ENCODE measurements at places on chromosomes 6 and 20. TPM values are rescaled to one million over a fixed set of nuclear protein-coding genes. Genes with fewer than 3 reads are reported as not detected.
A peak's percentile ranks its signal among the peaks of the same experiment; 100 is the strongest.

The MBOAT1 gene
- total RNA-seq: 67.0 TPM

The MAFB gene
- 25.8 TPM for total RNA-seq

The TPBG gene
- total RNA-seq: 23.6 TPM

The CLVS2 gene
- not detected for total RNA-seq

GRCh38 chr20:24678351-24679106, 209.1 kb downstream of the SYNDIG1 start:
- no peak overlapping the region for H3K4me3 ChIP-seq
- no peaks in the 10 kb centered on the region for H3K36me3 ChIP-seq
- no peak for DNase-seq
- no peaks in the 10 kb centered on the region for H3K27me3 ChIP-seq

DNA sequence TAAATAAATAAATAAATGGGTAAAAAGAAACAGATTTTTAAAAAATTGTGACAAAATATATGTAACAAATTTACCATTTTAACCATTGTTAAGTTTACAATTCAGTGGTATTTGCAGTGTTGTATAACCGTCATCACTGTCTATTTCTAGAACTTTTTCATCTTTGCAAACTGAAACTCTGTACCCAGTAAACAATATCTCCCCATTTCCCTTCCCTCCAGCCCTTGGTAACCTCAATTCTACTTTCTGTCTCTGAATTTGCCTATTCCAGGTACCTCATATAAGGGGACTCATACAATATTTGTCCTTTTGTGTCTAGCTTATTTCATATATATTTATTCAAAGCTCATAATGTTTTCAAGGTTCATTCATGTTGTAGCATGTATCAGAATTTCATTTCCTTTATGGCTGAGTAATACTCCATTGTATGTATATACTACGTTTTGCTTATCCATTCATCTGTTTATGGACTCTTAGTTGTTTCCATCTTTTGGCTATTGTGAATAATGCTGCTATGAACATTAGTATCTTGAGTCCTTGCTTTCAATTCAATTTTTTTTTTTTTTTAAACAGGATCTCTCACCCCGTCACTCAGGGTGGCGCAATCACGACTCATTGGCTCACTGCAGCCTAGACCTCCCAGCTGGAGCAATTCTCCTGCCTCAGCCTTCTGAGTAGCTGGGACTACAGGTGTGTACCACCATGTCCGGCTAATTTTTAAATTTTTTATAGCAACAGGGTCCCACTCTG, 8.9 kb downstream of the MANBAL start:
- peaks cover 22% of the 10 kb centered on the region for H3K4me1 ChIP-seq
- H3K27me3 ChIP-seq: no peaks in the 10 kb centered on the region
- peak overlapping the region; percentile 84 for H3K27ac ChIP-seq
- H3K36me3 ChIP-seq: peaks cover 4% of the 10 kb centered on the region

GRCh38 chr6:167402195-167402686, 77.4 kb downstream of the TTLL2 start:
- H3K27me3 ChIP-seq: no peaks in the 10 kb centered on the region
- no peak overlapping the region for H3K4me3 ChIP-seq
- H3K27ac ChIP-seq: no peak overlapping the region
- no peaks in the 10 kb centered on the region for H3K36me3 ChIP-seq
- H3K4me1 ChIP-seq: peaks cover 5% of the 10 kb centered on the region

DNA sequence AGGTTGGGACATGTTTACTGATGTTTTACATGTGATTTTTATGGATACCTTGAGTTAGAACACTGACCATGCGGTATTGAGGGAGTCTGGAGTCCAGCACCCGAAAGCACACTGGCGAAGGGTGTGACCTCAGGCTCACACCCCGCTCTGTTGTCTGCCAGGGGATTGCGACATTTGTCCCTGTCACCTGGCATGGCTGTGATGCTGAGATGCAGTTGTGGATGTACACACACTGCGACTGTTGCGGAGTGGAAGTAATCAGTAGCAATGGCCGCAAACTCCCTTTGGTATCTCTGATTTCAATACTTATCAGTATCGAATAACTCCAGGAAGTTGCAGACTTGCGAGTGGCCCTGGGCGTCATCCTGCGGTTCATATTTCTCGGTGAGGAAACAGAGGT, 43.2 kb downstream of the CDH4 start:
- no peaks in the 10 kb centered on the region for H3K36me3 ChIP-seq
- DNase-seq: no peak
- no peak overlapping the region for H3K27ac ChIP-seq
- H3K27me3 ChIP-seq: no peaks in the 10 kb centered on the region

The ACTL10 gene
- 3.0 TPM for total RNA-seq

- H3K27ac ChIP-seq: no peak overlapping the region
- H3K36me3 ChIP-seq: no peaks in the 10 kb centered on the region
- no peaks in the 10 kb centered on the region for H3K4me1 ChIP-seq
- no peak for DNase-seq
Observed at GRCh38 chr6:14286144-14286543, 168.6 kb downstream of the CD83 start.

DNA sequence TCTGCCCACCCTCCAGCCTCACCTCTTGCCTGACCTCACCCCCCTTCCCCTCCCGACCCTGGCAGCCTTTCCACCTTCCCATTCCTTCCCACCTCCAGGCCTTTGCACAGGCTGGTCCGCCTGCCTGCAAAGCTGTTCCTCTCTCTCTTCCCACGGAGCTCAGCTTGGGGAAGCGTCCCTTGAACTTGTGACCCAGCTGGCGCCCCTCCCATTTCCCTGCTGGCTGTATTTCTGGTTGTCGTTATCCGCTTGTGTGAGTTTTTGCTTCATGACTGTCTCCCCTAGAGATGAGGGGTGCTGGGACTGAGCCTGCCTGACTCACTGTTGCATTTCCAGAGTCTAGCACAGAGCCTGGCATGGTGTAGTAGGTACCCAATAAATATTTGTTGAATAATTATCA, 32.5 kb downstream of the VSTM2L start:
- no peak for DNase-seq
- H3K4me1 ChIP-seq: no peaks in the 10 kb centered on the region
- no peaks in the 10 kb centered on the region for H3K27me3 ChIP-seq
- no peak overlapping the region for H3K27ac ChIP-seq

- H3K27ac ChIP-seq: no peak overlapping the region
- H3K27me3 ChIP-seq: no peaks in the 10 kb centered on the region
- H3K4me1 ChIP-seq: no peaks in the 10 kb centered on the region
- no peak for DNase-seq
Observed at GRCh38 chr6:119384444-119384843, 34.9 kb upstream of the MAN1A1 start.

GRCh38 chr6:44214307-44214706, 2.4 kb upstream of the MYMX start:
- no peaks in the 10 kb centered on the region for H3K36me3 ChIP-seq
- no peak overlapping the region for H3K27ac ChIP-seq
- peaks cover 31% of the 10 kb centered on the region for H3K4me1 ChIP-seq
- no peak for DNase-seq
- no peak overlapping the region for H3K4me3 ChIP-seq
- H3K27me3 ChIP-seq: no peaks in the 10 kb centered on the region

The HCRTR2 gene
- total RNA-seq: not detected

The PKIB gene
- total RNA-seq: 45.2 TPM

GRCh38 chr6:34174846-34175399, 29.0 kb upstream of the GRM4 start:
- no peak for DNase-seq
- H3K4me3 ChIP-seq: no peak overlapping the region
- H3K27ac ChIP-seq: no peak overlapping the region
- H3K27me3 ChIP-seq: no peaks in the 10 kb centered on the region

DNA sequence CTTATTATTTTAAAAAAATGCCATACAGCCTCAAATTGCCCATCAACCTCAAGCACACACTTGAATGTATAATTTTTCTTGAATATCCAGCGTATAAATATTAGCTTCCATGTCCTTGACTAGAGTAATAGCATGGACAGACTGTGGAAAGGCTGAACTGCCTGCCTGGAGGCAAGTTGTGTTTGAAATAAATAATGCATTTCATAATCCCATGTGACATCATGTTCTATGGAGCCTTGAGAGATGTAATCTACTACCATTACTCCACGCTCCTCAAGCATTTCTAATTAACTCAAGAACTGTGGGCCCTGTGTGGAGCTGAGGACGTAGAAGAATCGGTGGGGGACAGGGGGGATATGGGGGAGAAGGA, 94.2 kb downstream of the CDS2 start:
- no peaks in the 10 kb centered on the region for H3K36me3 ChIP-seq
- no peak overlapping the region for H3K4me3 ChIP-seq
- no peak for DNase-seq
- no peaks in the 10 kb centered on the region for H3K4me1 ChIP-seq
- H3K27ac ChIP-seq: no peak overlapping the region
- H3K27me3 ChIP-seq: no peaks in the 10 kb centered on the region

GRCh38 chr20:47551222-47551621, 49.5 kb downstream of the NCOA3 start:
- no peaks in the 10 kb centered on the region for H3K27me3 ChIP-seq
- no peak overlapping the region for H3K4me3 ChIP-seq
- no peak overlapping the region for H3K27ac ChIP-seq
- H3K4me1 ChIP-seq: no peaks in the 10 kb centered on the region
- DNase-seq: no peak
- no peaks in the 10 kb centered on the region for H3K36me3 ChIP-seq

GRCh38 chr20:33345342-33345741, 56.0 kb downstream of the CDK5RAP1 start:
- no peaks in the 10 kb centered on the region for H3K36me3 ChIP-seq
- DNase-seq: no peak
- no peaks in the 10 kb centered on the region for H3K4me1 ChIP-seq
- no peak overlapping the region for H3K27ac ChIP-seq
- no peak overlapping the region for H3K4me3 ChIP-seq

The SIRPB1 gene
- total RNA-seq: not detected

GRCh38 chr6:30960907-30961673, 20.3 kb downstream of the MUCL3 start:
- peaks cover 2% of the 10 kb centered on the region for H3K4me1 ChIP-seq
- no peaks in the 10 kb centered on the region for H3K36me3 ChIP-seq
- H3K27me3 ChIP-seq: peaks cover 49% of the 10 kb centered on the region

The ULBP3 gene
- total RNA-seq: not detected

DNA sequence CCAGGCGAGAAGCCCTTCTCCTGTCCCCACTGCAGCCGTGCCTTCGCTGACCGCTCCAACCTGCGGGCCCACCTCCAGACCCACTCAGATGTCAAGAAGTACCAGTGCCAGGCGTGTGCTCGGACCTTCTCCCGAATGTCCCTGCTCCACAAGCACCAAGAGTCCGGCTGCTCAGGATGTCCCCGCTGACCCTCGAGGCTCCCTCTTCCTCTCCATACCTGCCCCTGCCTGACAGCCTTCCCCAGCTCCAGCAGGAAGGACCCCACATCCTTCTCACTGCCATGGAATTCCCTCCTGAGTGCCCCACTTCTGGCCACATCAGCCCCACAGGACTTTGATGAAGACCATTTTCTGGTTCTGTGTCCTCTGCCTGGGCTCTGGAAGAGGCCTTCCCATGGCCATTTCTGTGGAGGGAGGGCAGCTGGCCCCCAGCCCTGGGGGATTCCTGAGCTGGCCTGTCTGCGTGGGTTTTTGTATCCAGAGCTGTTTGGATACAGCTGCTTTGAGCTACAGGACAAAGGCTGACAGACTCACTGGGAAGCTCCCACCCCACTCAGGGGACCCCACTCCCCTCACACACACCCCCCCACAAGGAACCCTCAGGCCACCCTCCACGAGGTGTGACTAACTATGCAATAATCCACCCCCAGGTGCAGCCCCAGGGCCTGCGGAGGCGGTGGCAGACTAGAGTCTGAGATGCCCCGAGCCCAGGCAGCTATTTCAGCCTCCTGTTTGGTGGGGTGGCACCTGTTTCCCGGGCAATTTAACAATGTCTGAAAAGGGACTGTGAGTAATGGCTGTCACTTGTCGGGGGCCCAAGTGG, 5.3 kb downstream of the SNAI1 start:
- peaks cover 8% of the 10 kb centered on the region for H3K4me1 ChIP-seq
- no peaks in the 10 kb centered on the region for H3K36me3 ChIP-seq
- H3K4me3 ChIP-seq: no peak overlapping the region
- DNase-seq: no peak
- H3K27ac ChIP-seq: peak overlapping the region; percentile 79

The TREML1 gene
- not detected for total RNA-seq

GRCh38 chr6:20386218-20386617, 15.5 kb upstream of the E2F3 start:
- no peak for DNase-seq
- H3K27ac ChIP-seq: no peak overlapping the region
- H3K4me3 ChIP-seq: no peak overlapping the region
- no peaks in the 10 kb centered on the region for H3K4me1 ChIP-seq

DNA sequence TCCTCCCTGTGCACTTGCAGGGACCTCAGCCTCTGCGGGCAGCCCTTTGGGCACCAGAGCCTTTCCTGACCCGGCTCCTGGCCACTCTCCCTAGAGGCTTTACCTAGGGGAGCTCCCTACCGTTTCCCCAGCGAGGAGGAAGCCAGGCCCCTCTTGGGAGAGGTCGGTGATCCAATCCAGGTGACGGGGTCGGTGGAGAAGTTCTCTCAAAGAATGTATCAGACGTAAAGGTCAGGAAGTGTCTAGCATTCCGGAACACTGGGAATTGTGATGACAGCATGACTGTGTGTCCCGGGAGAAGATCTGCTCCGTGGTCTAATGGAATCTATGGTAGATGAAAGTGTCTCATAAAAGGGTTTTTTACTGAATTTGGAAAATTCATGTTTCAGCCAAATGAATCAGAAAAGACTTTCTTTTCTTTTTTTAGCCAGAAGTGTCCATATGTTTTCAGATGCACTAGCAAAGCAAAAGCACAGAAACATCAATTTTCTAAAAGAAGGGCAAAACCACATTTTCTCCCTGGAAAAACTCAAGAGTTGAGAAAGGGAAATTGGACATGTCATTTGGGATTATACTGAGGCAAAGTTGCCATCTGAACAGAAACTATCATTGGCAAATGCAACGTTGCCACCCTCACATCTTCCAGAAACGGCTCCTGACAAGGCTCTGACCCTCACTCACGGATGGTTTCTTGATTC, 289.4 kb downstream of the THBS2 start:
- no peaks in the 10 kb centered on the region for H3K4me1 ChIP-seq
- H3K27ac ChIP-seq: no peak overlapping the region
- H3K36me3 ChIP-seq: no peaks in the 10 kb centered on the region

- no peaks in the 10 kb centered on the region for H3K27me3 ChIP-seq
- H3K27ac ChIP-seq: no peak overlapping the region
- H3K36me3 ChIP-seq: no peaks in the 10 kb centered on the region
Observed at GRCh38 chr6:170445971-170446370, 107.1 kb downstream of the PSMB1 start.

The TBXT gene
- total RNA-seq: not detected

GRCh38 chr20:53385941-53386767, 207.5 kb downstream of the ZNF217 start:
- no peak overlapping the region for H3K27ac ChIP-seq
- H3K4me3 ChIP-seq: no peak overlapping the region
- H3K36me3 ChIP-seq: no peaks in the 10 kb centered on the region
- H3K4me1 ChIP-seq: no peaks in the 10 kb centered on the region

The BNIP5 gene
- 12.2 TPM for total RNA-seq

The TFAP2A gene
- total RNA-seq: not detected

The TENT5A gene
- 38.1 TPM for total RNA-seq

- H3K27ac ChIP-seq: no peak overlapping the region
- no peaks in the 10 kb centered on the region for H3K27me3 ChIP-seq
- H3K4me1 ChIP-seq: no peaks in the 10 kb centered on the region
- no peaks in the 10 kb centered on the region for H3K36me3 ChIP-seq
- H3K4me3 ChIP-seq: no peak overlapping the region
Observed at GRCh38 chr6:122416825-122417224, 17.4 kb downstream of the HSF2 start.

The RHAG gene
- total RNA-seq: 0.64 TPM
